Right renal pelvis (tissue), 4 donors: ENCODE measurements at places on chromosomes 13 and 19.

GRCh38 chr13:20431687-20432384 lies 93.8 kb downstream of the CRYL1 start:
- no peak for DNase-seq

DNA sequence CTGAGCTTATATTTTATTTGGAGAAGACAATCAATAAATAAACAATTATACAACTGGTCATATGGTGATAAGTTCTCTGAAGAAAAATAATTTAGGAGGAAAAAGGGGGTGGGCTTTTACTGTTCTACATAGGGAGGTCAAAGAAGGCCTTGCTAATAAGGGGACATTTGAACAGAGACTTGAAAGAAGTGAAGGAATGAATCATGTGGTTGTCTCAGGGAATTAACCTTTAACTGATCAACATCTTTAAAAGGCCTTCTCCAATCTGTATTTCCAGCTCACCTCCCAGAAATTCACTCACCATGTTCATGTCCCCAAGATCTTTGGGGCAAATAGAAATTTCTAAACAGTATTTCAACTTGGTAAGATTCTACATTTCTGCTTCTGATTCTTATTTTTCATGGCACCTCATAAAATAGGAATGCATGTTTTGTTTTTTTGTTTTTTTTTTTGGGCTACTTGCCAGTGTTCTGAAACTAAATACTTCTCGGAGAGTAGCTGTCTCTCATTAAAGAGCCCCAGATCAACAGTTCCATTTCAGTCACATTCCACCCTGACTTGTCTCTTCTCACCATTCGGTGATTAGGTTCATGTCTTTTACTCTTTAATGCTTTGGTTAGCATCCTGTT lies 19.2 kb upstream of the LPAR6 start:
- no peak for DNase-seq

- no peak for DNase-seq
Observed at GRCh38 chr19:48608798-48609263, 2.3 kb downstream of the SPACA4 start.

GRCh38 chr13:36804588-36804987 lies 14.4 kb upstream of the RFXAP start:
- no peak for DNase-seq

DNA sequence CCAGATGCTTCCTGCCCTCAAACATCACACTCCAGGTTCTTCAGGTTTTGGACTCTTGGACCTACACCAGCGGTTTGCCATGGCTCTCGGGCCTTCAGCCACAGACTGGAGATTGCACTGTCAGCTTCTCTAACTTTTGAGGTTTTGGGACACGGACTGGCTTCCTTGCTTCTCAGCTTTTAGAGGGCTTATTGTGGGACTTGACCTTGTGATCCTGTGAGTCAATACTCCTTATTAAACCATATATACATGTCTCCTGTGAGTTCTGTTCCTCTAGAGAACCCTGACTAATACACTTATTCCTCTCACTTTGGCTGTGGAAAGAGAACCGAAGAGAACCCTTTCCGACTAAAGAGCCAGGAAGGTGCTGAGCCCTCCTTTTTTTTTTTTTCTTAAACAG lies 53.6 kb downstream of the LMO7 start:
- DNase-seq = no peak

DNA sequence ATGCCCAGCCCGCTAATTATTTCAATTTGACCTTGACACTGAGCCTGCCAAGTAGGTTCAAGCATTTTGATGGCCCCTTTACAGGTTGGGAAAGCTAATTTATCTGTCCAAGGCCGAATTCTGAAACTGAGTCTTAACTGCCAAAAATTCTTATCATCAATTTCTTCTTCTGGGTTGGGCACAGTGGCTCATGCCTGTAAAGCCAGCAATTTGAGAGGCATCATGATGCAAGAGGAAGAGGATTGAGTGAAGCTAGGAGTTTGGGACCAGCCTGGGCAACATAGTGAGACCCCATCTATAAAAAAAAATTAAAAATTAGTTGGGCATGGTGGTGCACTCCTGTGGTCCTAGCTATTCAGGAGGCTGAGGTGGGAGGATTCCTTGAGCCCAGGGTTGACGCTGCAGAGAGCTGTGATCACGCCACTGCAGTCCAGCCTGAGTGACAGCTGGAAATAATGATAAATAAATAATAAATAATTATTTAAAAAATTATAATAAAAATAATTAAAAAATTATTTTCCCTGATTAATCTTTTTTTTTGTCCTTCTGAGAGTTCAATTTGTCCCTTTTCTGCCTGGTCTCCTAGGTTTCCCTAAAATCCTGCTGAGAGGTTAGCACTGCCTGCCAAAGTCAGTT lies 1.3 kb upstream of the LDLR start:
- DNase-seq = no peak

GRCh38 chr13:73465617-73465971 lies 406.8 kb downstream of the KLF5 start:
- no peak for DNase-seq

- DNase-seq = no peak
Observed at GRCh38 chr13:78600280-78600883, 3.0 kb downstream of the POU4F1 start.

DNA sequence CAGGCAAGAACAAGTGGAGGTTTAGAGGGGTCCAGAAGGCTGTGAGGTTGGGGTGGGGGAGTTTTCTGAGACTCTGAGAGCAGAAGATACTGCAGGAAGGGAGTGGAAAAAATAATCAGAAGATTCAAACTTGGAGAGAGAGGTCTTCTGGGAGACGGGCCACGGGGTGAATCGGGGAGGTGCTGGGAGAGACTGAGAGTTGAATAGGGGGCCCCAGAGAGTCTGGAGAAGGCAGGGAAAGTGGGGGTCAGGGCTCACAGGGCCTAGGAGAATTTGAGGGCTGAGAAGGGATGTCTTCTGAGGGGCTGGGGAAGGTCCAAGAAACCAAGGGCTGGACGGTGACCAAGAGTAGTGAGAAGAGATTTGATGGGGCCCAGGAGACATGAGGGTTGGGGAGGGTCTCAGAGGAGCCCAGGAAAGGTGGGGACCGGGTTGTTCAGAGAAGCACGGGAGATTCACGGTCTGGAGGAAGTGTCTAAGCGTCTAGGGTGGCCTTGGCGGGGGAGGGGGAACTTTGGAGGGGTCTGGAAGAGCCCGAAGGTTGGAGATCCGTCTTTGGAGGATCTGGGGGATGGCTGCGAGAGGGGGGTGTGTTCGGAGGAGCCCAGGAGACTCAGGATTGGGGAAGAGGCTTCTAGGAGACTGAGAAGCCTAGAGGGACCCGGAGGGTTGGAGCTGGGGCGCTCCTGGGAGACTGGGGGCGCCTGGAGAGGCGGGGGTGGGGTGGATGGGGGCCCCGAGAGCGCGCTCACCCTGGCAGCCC lies 1.5 kb downstream of the KCNC3 start:
- DNase-seq = no peak

DNA sequence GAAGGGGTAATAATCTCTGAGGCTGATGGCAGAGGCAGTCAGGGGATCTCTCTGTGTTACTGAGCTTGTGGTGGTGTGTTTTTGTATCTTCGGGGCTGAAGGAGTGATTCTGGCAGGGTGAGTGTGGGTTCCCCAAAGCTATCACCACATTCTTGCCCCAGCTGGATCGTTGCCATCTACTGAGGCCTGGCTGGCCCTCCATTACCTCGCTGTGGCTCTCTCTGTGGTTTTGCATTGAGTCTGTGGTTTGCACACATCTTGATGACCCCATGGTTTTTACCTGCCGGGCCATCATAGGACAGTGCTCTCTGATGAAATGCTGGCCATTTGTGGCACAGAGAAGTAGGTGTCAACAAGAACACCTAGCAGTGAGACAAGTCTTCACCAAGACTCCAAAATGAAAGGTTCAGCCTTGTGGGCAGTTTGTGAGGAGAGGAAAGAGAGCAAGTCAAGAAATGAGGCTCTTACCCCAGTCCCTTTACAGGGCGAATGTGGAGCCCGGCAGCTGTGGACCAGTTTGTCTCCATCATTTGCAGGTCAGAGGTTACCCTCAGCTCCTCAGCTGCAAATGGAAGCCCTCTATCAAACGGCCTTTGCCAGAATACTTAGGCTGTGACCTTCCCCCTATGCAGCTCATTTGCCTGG lies 69.0 kb upstream of the NPAS1 start:
- DNase-seq = no peak

GRCh38 chr19:6947745-6948144 lies 60.4 kb downstream of the ADGRE1 start:
- DNase-seq = no peak

DNA sequence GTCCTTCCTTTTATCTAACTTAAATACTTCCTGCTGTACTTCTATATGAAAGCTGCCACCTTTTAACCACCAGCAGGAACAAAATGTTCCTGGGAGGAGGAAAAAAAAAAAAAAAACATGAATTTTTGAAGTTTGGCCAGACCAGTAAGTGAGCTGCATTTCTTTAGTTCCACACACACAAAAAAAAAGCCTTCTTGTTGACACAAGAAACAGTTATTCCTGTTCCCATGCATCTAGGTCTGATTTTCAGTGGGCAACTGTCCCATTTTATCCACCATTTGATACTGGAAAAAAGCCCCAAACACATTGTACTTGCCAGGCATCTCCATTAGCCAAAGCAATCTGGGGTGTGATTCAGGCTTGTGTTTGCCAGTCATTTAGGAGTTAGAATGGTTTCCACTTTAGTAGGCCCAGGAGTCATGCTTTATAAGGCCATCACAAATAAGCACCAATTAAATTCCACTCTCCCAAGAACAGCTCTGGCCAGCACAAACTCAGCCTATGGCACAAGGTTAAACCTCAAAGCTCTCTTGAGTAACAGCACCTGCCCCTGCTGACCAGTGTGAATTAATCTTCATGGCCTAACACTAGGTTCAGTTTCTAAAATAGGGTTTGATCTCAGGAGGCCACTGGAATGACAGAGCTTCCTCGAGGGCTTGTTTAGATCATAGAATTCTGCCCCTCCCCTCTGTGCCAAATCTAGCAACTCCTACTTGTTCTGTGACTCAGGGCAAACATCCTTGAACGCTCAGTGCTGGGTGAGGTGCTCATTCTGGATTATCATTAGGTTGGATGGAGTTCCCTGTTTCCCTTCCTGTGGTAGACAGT lies 67.1 kb downstream of the NUFIP1 start:
- DNase-seq = no peak

DNA sequence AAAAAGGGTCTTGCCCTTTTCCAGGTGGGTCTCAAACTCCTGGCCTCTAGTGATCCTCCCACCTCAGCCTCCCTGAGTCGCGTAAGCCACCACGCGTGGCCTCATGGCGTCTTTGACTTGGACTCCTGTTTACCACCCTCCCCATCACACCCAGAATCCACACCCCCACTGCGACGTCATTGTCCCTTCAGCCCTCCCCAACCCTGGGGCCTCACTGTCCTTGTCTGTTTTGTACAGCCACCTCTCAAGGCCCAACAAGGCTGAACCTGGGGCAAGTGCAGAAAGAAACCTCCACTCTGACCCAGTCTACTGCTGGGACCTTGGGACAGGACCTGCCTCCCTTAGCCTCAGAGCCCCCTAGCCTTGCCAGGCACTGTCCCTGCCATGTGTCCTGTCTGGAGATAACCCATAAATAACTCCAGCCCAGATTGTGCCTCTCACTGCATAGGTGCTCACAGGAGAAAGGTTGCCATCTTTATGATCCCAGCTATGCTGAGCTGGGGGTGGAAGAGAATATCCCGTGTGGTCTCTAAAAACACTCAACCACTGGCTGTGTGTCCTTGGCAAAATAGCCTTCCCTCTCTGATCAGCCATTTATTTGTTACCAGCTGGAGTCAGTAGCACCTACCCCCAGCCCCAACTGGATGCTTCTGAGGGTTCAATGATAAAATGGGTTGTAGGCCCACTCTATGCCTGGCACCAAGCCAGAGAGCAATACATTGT lies 1.8 kb upstream of the IFI30 start:
- no peak for DNase-seq

- DNase-seq = no peak
Observed at GRCh38 chr19:2170219-2170618, 6.5 kb downstream of the DOT1L start.

DNA sequence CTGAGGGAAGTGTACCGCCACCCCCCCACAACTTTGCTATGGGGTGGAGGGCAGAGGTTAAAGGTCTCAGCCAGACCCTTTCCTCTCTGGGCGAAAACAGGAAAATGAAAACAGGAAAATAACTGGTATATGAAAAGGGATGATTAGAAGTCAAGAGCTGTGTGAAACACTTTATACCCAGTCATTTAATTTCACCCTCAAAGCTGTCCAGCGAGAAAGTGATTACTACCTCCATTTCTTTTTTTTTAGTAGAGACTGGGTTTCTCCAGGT lies 575 bp upstream of the PHLDB3 start:
- DNase-seq = no peak

GRCh38 chr13:20121159-20121525 lies 39.7 kb downstream of the GJA3 start:
- no peak for DNase-seq

DNA sequence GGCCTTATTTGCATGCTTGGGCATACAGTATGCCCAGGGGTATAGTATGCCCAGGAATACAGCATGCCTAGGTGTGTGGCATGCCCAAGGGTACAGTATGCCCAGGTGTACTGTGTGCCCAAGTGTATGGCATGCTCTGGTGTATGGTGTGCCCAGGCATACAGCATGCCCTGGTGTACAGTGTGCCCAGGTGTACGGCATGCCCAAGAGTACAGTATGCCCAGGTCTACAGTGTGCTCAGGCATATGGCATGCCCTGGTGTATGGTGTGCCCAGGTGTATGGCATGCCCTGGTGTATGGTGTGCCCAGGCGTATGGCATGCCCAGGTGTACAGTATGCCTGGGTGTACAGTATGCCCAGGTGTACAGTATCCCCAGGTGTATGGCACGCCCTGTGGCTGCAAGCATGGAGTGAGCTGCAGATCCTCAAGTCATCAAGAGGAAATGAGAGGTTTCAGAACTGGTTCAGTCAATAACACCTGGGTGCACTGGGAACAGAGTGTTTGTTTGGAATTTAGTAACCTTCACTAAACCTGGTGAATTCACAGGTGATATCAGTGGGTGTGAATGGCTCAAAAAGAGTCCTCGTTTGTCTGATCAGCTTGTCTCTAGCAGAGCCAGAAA lies 7.8 kb upstream of the C13orf42 start:
- DNase-seq = no peak

DNA sequence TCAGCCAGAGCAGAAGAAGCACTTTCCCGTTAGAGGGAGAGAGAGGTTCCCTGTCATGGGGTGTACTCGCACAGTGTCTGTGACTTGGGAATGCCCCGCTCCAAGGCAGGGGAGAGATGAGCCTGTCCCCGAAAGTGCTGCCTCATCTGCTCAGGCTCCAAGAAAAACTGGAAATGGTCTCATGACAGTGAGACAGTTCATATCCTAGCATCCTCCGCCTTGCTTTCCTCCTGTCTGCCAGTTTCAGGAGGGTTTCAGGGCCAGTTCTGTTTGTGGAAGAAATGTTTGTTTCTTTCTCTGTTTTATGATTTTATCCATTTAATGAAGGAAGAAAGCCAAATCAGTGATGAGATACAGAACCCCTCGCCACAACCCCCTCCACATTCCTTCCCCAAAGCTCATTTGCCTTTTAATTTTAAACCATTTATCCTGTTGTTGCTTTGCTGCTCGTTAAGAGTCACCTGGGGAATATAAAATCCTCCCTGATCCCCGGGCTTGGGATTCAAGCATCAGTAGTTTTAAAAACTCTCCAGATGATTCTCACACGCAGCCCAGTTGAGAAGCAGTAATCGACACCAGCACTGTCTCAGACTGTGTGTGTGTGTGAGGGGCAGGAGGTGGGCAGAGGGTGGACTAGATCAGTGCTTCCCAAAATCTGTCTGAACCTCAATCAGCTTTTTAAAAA lies 144.6 kb upstream of the UBL3 start:
- DNase-seq = no peak

GRCh38 chr19:38801359-38802095 lies 11.2 kb downstream of the LGALS4 start:
- no peak for DNase-seq

- DNase-seq = no peak
Observed at GRCh38 chr19:703651-704446, 4.9 kb upstream of the PALM start.
